Neural crest cell (in vitro differentiated cells): ENCODE measurements at places on chromosomes 6 and 20.
A peak's percentile ranks its signal among the peaks of the same experiment; 100 is the strongest.

DNA sequence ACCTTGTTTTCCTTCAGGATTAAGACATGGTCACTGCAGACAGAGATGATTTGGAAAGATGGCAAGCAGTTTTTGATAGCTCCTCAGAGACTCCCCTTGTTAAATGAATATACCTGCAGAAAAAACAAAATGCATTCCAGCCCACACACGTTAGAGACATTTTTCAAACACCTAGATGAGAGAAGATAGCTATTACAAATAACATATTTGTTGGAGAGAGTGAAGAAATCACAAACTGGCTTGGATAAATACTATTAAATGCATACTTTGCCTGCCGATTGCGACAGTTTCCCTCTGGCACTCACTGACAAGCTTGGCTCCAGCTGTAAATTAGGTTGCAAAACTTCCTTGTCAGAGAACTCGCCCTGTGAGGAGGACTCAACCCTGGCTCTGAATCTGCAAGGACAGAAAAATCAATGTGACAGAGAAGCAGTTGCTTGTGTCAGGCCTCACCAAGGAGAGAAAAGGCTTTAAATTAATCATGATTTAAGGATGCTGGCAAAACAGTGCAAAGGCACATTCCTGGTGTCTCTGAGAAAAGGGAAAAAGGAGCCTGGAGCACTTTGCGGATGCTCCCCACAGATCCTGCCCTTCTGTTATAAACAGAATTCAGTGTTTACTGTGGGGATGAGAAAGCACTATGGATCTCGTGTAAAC is 423.7 kb upstream of the MARCKS start:
- no peak for DNase-seq

- DNase-seq: no peak
These were observed 2.4 kb upstream of the AARS2 start for GRCh38 chr6:44315516-44315915.

GRCh38 chr20:38434301-38434741 is 807 bp downstream of the SNHG17 start:
- no peak for DNase-seq

DNA sequence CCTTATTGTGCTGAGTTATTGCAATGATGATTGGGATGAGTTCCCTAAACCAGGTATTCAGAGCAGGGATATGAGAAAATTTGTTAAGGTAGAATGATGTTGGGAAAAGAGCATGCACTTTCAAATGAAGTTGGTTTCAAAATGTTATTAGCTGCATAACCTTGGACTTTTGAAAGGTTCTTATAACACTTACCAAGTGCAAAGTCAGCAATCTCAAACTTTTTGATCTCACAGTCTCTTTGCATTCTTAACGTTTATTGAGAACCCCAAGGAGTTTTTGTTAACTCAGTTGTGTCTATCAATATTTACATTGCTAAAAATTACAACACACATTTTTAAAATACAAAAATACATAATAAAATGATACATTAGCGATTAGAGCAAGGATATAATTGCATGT is 802.4 kb downstream of the PHF3 start:
- no peak for DNase-seq

GRCh38 chr6:166575205-166575604 is 11.3 kb downstream of the RAMACL start:
- no peak for DNase-seq

- no peak for DNase-seq
These were observed 154.0 kb downstream of the THBS2 start for GRCh38 chr6:169099411-169100202.

DNA sequence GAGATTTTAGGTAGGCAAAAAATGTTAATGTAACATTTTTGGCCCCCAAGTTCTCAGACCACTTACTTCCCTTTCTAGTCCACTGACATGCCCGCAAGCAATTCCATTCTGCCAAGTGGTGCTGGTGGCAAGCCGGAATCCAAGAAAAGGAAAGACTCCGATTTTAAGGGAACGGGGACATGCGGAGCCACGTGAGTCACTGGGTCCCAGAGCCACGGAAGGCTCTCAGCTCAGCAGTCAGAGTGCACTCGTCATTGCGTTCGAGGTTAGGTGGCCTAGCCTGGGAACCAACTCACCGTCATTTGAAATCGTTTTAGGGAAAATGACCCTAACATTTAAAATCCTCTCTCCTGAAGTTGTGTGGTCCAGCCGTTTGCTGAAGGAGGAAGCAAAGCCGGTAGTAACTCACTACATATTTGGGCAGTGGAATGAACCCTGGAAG is 711 bp upstream of the SIRT5 start:
- DNase-seq: no peak

DNA sequence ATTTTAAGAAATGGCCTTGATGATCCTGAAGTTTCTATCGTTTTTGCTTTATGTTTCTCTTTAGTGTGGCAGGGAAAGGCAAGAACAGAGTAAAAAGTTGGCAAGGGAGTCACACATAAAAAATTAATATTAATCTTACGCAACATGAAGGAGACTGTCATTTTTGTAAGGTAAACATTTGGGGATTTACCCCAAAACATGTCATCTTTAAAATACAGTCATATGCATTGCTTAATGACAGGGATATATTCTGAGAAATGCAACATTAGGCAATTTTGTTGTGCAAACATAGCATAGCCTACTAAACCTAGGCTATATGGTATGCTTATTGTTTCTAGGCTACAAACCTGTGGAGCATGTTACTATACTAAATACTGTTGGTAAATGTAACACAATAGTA is 5.4 kb downstream of the RBL1 start:
- DNase-seq: no peak

DNA sequence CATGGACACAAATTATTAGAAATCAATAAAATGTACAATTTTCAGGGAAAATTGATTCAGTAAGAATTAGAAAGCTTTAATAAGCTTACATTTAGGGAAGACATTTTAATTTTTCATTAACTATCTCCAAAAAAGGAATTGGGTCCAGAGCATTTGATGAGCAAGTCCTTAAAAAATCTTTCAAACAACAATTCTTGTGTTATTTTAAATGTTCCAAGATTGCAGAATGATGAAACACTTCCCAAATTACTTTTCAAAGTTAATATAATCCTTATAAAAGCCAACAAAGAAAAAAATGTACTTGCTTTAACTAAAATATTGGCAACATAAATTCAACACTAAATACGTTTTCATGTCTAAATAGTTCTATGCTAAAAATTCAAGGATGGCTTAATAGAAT is 102.0 kb downstream of the ADAT2 start:
- no peak for DNase-seq

- no peak for DNase-seq
These were observed 56.3 kb downstream of the EZR start for GRCh38 chr6:158762787-158763433.

- peak; percentile 46 for DNase-seq
These were observed 65.9 kb downstream of the PTPN1 start for GRCh38 chr20:50575865-50576720.

DNA sequence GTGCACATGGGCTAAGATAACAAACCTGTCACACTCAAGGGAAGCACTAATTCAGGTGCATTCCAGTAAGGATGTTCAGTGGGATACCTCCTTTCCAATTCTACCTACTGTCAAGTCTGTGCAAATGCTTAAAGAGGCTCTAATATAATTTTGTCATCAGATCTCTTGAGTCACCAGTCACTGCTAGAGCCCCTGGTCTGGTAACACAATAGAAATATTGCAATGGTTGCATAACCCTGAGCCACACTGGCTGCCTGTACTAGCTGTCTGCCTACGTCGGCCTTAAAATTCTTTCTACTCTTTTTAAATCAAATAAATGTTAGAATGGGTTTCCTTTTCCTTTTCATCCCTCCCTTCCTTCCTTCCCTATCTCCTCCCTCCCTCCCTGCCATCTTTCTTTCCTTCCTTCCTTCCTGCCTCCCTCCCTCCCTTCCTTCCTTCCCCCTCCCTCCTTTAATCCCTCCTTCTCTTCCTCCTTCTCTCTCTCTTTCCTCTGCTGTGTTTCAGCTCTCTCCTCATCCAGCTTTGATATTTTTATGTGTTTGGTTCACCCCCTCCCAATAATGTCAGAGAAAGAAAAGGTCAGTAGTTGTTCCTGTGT is 28.1 kb upstream of the OLIG3 start:
- DNase-seq: no peak

DNA sequence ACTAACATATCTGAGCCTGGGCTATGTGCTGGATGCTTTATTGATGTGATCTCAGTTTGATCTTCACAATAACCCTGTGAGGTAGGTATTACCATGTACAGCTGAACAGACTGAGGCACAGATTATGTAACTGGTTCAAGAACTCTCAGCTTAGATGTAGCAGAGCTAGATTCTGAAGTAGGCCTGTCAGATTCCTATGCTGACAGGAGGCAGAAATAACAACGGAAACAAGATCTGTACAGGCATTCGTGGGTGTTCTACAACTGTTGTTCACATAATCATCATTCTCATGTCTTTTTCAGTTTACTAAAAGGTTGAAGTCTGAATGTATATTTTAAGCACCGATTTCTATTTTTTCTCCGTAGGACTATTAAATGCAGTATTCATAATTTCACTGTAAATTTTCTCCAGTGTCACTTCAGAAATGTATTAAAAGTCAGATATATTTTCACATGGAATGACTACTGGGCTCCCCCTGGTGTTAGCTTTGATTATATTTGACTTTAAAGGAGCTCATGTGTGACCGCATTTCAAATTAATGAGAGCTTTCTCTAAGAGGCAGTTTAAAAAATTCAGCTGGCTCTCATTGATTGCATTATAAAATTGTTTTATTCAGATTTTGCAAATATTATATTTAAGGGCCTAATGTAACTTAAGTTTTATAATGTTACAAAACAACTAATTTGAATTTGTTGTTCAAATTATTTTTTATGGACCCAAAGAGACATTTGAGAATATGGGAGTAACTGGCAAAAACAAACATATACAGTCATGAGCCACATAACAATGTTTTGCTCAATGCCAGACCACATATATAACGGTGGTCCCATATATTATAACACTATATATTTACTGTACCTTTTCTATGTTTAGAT is 36.4 kb upstream of the SLC17A4 start:
- DNase-seq: no peak

DNA sequence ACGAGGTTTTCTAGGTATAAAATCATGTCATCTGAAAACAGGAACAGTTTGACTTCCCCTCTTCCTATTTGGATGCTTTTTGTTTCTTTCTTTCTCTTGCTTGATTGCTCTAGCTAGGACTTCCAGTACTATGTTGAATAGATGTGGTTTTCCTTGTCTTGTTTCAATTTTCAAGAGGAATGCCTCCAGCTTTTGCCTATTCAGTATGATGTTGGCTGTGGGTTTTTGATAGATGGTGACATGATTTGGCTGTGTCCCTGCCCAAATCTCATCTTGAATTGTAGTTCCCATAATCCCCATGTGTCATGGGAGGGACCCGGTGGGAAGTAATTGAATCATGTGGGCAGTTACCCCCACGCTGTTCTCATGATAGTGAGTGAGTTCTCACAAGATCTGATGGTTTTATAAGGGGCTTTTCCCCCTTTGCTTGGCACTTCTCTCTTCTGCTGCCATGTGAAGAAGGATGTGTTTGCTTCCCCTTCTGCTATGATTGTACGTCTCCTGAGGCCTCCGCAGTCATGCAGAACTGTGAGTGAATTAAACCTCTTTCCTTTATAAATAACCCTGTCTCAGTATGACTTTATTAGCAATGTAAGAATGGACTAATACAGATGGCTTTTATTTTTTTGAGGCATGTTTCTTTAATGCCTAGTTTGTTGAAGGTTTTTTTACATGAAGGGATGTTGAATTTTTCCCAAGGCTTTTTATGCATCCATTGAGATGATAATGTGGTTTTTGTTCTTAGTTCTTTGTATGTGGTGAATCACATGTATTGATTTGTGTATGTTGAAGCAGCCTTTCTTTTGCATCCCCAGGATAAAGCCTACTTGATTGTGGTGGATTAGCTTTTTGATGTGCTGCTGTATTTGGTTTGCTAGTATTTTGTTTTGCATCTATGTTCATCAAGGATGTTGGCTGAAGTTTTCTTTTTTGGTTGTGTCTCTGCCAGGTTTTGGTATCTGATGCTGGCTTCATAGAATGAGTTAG is 239.1 kb downstream of the THBS2 start:
- no peak for DNase-seq

- DNase-seq: no peak
These were observed 64.6 kb upstream of the TXNDC5 start for GRCh38 chr6:7974938-7975763.

- no peak for DNase-seq
These were observed 395.3 kb downstream of the CD109 start for GRCh38 chr6:74091136-74091793.

DNA sequence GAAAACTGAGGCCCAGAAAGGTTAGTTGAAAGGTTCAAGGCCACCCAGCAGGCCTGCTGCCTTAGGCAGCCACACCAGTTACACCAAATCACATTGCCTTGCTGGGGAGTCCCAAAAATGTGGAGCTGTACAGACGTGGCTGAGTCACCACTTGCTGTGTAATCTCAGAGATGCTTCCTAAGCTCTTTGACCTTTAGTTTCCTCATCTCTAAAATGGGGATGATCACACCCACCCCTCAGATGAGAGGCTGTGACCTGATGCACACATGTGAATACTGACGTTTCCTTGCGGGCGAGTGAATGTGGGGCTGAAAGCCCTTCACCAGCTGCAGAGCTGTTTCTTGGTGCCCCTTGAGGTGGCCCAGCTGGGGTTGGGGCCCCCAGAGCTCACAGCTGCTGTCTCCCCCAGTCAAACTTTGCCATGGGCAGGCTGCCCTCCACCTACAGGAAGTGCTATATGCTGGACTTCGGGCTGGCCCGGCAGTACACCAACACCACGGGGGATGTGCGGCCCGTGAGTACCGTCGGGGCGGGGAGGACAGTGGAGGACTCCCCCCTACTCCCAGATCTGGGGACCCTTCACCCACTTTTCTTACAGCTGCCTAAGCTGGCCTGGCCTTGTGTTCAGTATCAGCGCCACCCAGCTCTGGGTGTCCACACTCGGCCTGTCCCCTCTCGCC is 11.0 kb downstream of the TTBK1 start:
- no peak for DNase-seq

DNA sequence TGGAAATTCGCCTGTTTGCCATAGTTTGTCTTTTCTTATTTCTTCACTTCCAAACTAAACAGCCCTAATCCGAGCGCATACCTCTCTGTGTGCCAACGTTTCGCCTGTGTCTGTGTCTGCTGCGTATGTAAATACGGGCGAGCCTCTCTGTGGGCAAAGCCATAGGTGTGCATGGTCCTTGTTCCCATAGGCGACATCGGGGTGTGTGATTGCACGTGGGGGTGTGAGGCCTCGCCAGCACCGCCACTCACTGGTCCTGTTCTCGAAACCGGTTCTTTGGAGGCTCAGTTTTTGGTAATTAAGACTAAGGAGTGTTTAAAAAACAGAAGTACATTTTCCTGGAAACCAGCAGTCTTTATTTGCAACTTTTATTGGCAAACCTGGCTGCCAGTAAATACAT is 6.0 kb upstream of the FOXC1 start:
- no peak for DNase-seq
